Activated gamma-delta T cell treated with Interleukin-2 at 50 U/mL for 16 hours (primary cell): ENCODE measurements at places on chromosomes 11 and 22.

DNA sequence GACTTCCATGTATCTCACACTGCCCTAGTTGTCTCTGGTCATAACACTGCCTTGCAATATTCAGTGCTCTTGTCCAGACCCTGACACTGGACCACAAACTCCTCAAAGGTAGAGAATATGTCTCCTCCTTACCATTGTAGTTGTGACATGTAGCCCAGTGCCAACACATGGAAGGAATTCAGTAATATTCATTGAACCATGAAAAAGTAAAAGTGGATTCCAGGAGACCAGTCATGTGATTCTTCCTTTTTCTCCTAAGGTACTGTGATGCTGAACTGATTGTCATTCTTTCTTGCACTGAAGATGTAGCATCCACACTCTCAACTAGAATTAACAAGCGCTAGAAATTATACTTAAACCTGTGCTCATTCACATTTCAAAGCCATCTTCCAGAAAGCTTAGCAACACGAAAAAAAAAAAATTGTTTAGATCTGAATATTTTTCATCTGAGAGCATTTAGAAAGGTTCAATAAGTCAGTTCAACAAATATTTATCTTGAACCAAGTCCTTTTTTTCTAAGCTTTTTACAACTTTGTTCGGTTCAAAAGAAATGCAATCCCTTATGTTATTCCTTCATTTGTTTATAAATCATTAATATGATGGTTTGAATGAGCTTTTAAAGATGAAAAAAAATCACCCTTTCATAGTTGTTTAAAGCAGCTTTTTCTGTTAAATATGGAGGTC lies 224.7 kb upstream of the BLID start:
- DNase-seq = no peak

GRCh38 chr11:19808076-19808911 lies 95.7 kb downstream of the NAV2 start:
- no peak for DNase-seq

- no peak for DNase-seq
Measured at GRCh38 chr22:46731246-46732040, 6.6 kb downstream of the CERK start.

DNA sequence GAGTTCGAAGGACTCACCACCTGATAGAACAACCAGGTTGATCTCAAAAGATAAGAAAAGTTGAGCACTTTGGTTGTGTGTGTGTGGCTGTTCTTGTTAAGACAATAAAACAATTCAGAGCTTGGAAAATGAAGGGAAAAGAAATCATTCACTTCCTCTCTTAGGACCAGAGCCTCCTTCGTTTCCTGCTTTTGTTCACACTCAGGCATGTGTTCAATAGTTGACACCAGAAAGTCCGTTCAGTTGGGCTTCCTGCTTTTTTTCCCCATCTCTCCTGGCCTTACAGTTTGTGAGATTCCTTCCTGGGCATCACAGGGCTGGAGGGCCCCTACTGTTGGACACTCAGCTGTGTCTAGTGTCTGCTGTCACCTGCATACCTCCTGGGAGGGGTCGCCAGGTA lies 48.0 kb downstream of the TSPAN18 start:
- DNase-seq = no peak

GRCh38 chr11:85960678-85961077 lies 105.5 kb downstream of the CCDC83 start:
- no peak for DNase-seq

GRCh38 chr11:111155021-111155420 lies 90.5 kb upstream of the POU2AF2 start:
- DNase-seq = no peak

- no peak for DNase-seq
Measured at GRCh38 chr22:43516386-43516785, 104.6 kb downstream of the MPPED1 start.

DNA sequence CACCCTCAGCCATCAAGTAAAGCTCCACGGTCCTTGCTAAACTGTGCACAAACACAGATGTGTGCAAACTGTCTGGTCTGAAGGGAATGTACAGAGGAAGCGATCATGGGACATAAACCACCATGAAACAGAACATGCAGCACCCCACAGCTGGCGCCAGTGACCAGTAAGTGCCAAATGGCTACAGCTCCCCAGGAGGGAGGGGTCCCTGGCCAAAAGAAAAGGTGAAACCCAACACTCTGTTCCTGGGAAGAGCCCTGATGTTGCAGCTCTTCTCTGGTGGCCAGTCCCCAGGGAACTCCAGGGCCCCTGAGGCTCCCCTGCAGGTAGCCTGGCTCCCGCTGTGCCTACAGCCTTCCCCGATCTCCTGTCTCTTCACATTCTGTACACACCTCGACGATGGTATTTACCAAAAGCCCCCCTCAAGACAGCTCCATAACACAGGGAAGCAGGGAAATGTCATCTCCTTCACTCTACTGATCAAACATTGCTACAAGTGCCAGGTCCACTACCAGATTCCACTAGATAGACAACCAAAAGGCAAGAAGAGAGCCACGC lies 2.9 kb downstream of the DGCR6L start:
- DNase-seq = no peak

DNA sequence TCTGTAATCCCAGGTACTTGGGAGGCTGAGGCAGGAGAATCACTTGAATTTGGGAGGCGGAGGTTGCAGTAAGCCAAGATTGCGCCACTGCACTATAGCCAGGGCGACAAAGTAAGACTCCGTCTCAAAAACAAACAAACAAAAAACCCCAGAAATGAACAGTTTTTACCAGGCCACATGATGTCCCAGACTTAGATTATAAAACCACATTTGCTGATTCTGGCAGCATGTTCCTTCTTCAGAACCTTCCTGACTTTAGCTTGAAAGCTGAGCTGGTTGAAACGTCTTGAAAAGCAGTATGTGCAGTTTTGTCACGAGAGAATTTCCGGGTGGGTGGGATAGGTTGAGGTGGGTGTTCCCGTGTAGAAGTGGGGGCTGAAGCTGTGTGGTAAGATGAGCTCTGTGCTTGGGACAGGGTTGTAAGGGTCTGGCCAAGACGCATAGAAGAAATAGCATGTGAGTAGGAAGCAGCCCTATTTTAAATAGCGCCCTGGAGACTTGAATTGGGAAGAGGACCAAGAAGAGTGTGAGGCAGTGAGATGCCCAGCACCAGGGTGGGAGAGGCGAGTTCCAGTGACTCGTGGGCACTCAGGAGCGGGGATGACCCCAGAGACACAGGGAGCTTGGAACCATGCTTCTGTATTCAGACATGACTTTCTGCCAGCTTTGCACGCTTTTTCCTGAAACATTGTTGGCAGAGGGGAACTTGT lies 7.6 kb downstream of the AP2A2 start:
- no peak for DNase-seq

GRCh38 chr11:8713760-8714454 lies 31.3 kb downstream of the RPL27A start:
- DNase-seq = no peak

- no peak for DNase-seq
Measured at GRCh38 chr22:27327981-27328721, 473.4 kb downstream of the MN1 start.

- DNase-seq = no peak
Measured at GRCh38 chr11:42770444-42771065, 541.2 kb upstream of the API5 start.
